ENCODE measurements at places on chromosomes 1 and 21. TPM values are rescaled to one million over a fixed set of nuclear protein-coding genes. Genes with fewer than 3 reads are reported as not detected.

DNA sequence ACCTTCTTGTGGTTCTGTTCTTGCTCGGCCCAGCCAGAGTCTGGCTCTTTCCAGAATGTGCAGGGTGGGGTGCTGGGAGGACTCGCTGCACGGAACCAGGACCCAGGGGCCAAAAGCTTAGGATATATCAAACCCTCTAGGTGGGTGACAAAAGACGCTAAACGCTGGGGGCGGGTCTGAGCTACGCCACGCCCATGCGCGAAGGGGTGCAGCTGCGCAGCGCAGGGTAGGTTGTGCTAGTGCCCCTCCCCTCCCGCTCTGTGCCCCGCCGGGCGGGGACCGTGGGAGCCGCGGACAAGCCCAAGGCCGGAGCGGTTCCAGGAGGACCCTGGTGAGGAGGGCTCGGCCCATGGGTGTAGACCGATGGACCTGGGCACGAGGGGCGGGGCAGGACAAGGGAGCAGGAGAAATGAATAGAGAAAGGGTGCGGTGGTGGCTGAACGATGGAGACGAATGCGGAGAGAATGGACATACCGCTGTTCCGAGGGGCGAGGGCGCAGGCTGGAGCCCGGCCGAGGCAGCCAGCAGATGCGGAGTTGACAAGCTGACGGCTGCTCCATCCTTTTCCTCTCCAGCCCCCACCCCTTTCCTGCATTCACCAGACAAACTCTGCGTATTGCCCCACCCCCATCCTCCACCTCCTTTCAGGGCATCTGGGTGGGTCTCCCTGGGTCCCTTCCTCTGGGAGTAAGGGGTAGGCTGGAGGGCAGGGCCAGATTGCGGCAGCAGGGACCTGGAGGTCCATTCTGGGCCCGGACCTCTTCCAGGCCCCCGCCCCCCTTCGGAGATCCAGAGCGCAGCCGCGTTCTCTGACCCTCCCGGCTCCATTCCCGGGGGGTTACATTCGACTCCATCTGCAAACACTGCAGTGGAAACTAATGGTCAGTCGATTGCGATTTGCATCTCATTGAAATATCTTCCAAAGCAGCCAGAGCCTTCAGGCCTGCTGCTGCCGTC, at the start of gene RUSC1:
TSS of gene RUSC1 (plus strand) at position 234 of the 957 bp plus-strand sequence. CDS start 880 bp downstream, outside the sequence.
- peak; percentile 88 for DNase-seq

DNA sequence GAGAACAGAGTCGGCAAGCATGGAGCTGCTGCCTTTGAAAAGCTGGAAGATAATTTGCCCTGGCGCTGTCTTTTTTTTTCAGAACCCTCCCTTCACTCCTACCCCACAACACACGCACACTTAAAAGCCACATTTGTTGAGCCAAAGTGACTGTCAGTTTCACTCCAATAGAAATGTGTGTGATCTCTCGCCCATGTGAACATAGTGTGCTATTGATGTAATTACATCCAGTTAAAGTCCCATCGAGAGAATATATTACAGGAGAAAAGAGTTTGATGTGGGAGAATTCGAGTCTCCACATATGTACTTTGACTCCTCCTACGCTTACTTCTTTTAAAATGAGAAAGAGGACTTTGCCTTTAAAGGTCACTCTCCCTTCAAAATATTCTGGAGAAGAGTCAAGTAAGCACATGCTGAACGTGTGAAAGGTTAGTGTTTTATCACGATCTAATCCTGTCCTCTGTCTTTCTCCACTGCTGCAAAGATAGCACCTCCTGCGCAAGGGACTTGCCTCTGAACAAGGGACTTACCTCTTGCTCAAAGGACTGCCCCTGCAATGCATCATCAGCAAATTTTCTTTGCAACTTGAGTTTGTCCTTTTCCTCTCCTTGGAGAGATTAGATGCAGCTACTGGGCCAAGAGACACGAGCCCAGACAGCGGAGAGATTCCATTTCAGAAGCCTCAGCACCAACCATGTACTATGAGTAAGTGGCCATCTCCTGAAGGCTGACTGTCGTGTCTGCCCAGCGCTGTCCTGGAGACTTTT, 613.9 kb downstream of the PTPRU start:
- DNase-seq: no peak

DNA sequence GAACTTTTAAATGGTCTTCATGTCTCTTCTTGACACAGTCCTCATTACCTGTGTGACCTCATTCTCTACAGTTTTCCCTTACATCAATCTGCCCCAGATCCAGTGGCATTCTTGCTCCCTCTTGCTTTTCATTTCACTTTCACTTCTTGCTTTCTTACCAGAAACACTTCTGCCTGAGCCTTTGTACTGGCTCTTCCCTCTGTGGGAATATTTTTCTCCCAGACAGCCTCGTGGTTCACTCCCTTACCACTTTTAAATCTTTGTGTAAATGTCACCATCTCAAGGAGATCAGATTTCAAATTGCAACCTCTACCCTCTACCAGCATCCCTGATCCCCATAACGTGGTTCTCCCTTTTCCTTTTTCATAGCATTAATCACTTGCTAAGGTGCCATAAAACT, 73.2 kb downstream of the DISC1 start:
- no peak for DNase-seq

DNA sequence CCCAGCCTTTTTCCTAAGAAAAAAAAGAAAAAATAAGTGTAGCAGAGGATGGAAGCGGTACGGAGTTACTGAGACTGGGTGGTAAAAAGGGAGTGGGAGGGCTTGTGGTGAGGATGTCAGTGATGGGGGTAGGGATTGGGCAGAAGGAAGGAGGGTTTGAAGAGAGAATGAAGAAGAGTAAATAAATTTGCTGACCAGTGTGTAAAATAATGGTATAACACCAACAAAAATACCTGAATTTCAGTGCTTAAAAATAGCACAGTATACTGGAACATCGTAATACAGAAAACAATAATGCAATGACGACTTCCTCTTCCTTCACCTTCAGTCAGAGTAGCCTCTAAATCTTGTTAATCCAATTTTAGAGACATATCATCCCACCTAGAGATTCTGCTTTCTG, 18.8 kb upstream of the SYPL2 start:
- no peak for DNase-seq

The ZFYVE9 gene
- 17.7 TPM for total RNA-seq

DNA sequence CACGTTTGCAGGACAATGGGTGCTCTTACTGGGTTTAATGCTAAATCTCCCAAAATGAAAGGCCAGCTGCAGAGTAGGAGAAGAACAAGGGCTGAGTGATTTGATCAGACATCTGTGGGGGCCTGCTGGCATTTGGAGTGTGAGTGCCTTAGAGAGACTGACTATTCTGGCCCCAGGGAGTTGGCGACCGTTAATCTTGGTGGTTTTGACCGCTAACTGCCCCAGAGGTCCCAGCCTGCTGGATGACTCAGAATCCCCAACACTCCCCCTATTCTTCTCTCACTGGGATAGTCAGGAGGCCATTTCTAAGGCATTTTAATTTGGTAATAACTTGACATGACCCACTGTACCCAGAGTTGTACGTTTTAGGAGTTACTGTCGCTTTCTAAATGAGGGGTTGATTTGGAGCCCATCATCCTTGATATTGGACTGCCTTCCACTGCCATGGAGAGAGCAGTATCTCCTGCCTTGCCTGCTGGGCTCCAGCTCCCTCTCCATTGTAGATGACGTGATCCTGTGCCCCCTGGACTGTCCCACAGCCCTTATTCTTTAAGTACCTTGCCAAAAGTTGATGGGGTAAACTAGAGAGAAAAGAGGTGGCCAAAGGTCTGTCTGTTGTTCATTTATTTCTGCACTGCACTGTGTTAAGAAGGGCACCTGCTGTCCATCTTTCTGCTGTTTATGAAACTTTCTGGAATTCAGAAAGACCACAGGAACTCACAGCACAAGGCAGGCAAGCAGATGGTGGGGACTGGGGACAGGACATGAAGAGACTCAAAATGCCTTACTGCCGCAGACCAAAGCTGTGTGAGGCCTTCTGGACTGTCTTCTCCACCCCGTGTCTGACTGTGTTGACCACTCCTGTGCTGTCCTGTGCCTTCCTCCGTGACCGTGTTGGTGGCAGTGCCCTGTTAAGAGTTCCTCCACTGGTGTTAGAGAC, 98.2 kb upstream of the ARTN start:
- no peak for DNase-seq

- no peak for DNase-seq
Measured at GRCh38 chr21:43979654-43980053, 32.5 kb upstream of the TRAPPC10 start.

The CEP104 gene
- 32.8 TPM for total RNA-seq

DNA sequence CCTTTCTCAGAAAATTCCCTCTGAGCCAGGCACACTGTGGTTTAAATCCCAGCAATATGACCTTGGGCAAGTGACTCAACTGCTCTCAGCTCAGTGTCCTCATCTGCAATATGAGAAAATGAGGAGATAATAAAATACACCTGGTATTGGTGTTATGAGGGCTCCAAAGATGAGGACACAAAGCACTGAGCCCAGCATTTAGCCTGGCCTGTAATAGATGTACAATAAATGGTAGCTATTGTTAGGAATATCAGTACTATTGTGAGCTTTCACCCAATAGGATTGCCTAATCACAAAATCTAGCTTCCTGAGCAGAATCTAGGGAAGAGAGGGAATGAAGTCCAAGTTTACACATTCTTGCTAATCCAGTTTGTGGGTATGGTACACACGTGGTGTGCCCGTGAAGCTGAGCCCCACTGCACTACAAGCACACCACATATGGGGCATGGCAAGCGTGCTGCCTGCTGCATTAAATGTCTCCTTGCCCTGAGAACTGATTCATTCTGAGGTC, 24.3 kb upstream of the SLC30A1 start:
- no peak for DNase-seq

DNA sequence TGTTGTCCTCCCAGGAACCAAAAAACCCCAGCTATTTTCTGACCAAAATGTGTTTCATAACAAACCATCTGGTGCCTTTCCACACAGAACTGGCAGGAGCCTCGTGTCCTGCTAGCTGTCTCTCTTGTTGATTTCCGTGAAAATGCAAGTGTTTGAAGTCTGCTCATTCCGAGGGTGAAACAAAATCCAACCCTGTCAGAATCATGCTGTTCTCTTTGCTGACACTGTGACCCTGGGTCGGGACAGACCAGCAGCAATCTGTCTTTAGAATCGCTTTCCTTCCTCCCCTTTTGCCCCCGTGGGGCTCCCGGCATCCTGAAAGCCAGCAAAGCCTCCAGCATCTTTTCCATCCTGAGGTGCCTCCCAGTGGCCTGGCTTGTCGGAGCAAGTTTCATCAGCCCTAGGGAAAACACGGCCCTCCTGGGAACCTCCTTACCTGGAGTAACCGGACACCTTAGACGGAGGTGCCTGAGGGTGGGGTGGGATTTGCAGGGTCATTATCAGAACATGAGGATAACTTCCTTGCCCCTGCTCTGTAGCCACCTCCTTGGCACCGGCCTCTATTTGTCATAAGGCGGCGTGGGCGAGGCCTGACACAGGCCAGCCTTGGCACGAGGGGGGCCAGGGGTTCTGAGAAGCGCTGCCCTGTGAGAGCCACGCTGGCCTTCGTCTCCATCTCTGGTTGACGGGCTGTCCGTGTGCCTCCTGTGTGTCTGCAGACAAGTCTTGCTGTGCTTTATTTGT, 24.9 kb downstream of the LDLRAP1 start:
- DNase-seq: no peak

DNA sequence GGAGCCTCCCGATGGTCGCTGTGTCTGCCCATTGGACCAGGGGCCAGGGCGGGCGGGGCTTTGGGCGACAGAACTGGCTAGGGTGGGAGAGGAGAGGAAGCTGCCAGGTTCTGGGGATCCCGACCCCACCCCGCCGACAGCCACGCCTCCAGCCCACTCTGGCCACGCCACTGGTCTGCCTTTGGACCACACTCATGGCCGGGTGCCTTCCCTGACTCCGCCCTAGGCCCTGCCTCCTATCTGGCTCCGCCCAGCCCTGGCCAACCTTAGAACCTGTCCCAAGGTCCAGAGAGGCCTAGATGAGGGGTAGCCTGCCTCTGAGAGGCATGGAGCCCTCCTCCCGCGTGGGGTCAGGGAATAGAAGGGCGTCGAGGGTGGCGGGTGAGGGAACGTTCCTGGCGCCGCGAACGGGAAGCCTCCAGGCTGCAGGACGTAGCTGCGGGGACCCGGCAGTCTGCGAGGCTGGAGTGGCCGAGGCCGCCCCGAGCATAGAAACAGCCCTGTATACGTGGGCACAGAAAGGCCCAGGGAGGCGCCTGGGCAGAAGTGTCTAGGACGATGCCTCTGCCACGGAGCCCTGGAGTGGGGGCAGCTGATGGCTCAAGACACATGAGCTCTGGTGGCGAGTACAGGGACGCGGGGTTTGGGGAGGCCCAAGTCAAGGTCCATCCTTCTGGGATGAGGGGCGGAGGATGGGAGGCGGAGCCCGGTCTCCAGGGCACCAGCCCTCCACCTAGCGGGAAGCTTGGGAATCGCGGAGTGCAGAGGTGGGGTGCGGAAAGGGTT, 11.5 kb upstream of the COL16A1 start:
- DNase-seq: peak; percentile 96

- no peak for DNase-seq
Measured at GRCh38 chr1:19009882-19010321, 53.4 kb upstream of the IFFO2 start.

- DNase-seq: no peak
Measured at GRCh38 chr1:14521622-14522021, 76.9 kb upstream of the KAZN start.

DNA sequence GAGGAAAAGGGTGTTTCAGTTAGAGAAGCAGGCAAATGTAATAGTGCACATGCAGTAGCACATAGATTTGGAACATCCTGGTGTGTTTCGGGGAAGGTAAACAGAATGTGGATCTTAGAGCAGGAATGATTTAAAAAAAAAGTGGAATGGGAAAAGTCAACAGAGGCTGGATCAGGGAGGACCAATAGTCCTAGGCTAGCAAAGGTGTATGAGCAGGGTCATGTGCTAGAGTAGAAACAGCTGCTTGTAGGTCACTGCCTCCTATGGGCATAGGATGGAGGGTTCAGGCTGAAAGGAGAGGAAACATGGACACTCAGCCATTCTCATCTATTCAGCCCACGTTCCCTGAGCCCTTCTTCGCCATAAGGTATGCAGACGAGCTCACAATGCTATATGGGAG, 3.7 kb upstream of the KPNA6 start:
- no peak for DNase-seq

- no peak for DNase-seq
Measured at GRCh38 chr1:109713636-109714035, 1.6 kb downstream of the GSTM5 start.

The DMRTA2 gene
- total RNA-seq: not detected

DNA sequence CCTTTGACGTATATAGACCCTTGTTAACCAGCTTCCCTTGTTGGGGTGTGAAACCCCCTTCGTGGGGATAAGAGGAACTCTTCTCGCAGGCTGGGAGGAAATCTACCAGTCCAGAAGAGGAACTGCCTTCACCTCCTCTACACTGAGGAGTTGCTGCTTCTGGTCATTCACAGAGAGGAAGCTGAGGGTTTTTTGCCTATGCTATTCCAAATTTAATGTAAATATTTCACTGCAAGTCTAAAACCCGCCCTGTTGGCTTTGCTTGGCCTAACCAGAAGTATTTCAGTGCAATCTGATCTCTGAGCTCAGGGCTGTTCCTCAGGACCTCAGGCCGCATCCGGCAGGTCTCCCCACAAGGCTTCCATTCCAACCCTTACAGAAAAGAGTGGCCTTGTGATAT, 150.1 kb downstream of the HIVEP3 start:
- DNase-seq: no peak

The LCE3E gene
- total RNA-seq: not detected
